ENCODE measurements at places on chromosomes 7 and 10.

DNA sequence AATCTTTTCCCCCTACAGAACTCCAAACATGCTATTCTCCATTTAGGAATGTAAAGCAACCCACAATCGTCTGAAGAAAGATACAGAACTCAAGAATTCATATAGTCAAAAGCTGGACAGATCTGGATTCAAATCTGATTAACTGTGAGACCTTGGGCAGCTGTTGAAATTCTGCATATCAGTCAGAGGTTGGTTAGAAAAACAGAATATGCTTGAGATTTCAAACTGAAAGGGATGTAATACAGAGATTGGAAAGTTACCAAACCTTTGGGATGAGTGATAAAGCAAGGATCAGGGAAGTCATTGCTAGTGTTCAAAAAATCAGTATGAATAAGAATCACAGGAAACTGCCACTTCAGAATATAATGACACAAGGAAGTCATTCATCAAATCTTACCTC lies 406.6 kb downstream of the HTR7 start:
- DNase-seq, result no peak

DNA sequence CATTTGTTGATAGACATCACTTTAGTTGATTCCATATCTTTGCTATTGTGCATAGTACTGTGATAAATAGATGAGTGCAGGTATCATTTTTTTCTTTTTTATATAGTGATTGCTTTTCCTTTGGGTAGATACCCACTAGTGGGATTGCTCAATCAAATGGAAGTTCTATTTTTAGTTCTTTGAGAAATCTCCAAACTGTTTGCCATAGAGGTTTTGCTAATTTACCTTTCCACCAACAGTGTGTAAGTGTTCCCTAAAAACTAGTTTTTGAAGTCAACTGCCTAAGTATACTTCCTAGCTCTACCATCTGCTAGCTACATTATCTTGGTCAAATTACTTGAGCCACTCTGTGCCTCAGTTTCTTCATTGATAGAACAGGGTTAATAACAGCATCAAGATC lies 31.5 kb upstream of the RSBN1L start:
- DNase-seq, result no peak

GRCh38 chr7:39838326-39838725 lies 111.7 kb upstream of the CDK13 start:
- no peak for DNase-seq

DNA sequence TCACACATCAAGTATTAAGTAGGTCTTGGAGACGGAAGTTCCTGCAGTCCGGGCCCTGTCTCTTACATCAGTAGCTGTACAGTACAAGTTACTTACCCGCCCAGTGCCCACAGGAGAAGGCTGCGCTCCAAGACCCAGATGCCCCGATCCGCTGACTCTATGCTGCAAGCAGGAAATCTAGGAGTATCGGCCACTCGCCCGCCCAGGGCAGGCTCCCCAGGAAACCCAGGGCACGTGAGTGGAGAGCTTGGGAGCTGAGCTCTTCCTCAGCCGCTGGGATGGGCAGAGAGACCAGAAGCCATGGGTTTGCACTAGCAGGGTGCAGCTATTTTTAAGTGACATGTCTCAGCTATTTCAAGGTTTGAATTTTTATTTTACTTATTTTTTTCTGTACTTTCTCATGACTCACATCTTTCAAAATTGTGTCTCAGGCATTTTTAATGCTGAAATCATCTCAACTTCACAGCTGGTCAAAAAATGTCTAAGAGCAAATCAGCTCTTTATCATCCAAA lies 1.9 kb upstream of the GPER1 start:
- no peak for DNase-seq

DNA sequence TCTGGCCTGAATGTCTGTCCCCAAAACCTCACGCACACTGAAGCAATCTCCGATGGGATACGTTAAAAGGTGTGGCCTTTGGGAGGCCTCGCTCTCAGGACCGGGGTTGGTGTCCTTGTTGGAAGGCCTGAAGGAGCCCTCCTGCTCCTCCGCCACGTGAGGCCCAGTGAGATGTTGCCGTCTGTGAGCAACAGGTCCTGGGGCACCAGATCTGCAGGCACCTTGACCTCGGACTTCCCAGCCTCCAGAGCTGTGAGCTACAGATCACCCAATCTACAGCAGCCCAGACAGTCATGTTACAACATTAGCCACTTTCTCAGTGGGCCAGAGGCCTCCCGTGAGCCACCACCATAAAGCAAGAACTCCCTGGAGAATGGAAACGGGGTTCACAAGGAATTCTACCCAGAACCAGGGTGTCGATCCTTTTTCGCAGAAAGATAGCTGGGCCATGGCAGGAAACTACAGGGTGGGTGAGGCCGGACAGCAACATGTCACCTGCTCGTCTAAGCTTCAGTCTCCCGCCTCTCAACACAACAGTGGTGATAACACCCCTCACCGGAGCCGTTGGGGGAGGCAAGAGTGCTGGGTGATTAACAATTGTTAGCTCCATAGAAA lies 87.0 kb downstream of the DIP2C start:
- DNase-seq, result no peak

DNA sequence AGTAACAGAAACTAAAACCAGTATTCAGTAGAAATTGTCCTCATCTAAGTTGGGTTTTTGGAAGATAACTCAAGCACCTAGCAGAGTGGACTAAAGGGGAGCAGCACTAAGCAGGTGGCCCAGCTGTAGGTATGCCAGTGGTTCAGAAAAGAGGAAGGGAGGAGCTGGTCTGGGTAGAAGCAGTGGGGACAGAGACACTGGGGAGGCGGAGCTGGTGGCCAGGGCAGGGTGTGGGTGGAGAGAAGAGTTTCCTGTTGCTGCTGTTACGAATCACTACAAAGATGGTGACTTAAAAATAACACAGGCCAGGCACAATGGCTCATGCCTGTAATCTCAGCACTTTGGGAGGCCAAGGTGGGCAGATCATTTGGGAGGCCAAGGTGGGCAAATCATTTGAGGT lies 136.2 kb downstream of the WDR11 start:
- no peak for DNase-seq

GRCh38 chr7:131499801-131500200 lies 56.6 kb downstream of the PODXL start:
- DNase-seq, result no peak

DNA sequence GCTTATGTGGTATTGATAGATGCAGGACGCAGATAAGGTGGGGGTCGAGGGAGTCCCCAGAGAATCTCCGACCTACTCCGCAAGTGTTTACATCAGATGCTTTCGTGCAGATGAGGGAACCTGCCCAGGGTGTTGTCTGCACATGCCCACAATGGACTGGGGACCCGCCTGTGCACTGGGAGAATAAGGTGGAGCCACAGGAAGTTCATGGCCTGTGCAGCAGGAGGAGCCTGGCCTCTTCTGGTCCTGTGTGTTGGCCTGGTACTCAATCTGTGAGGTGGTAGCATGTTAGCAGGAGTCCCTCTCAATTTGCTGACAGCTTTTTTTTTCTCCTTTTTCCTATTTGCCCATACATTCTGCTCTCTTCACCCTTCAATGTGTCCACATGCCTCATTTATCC lies 54.1 kb upstream of the AKR1C1 start:
- DNase-seq, result no peak

DNA sequence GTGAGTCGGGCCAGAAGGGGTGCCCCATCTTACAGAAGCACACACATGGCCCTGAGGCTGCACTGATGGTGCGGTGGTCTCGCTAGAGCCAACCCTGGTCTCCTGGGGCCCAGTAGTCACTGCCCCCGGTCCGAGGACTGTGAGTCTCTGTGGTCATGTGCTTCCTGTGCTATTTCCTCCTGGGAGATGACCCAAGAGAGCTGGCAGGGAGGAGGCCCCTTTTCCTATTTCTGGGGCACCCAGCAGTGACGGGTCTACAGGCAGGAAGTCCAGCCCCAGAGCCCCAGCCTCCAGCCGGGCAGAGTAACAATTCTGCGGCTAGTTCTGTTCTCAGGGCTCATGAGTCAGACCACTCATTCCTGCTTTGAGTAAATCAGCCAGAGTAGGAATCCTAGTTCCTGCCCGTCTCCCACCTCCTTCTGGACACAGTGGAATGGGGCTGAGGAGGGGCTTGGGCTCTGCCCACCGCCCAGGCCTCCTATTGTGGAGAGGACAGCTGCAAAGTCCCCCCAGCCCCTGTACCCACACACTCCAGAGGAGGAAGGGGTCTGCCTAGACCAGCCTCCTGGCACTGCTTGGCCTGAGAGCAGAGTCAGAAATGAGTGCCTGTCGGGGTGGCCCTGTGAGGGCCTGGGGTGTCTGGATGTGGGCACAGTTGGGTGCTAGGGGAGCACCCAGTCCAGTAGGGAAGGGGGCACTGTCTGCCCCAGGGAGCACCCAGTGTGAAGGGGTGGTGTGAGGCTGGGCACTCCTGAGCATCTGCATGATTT lies 80.5 kb upstream of the PPIF start:
- no peak for DNase-seq

GRCh38 chr7:127532736-127533135 lies 52.7 kb downstream of the GCC1 start:
- no peak for DNase-seq

GRCh38 chr7:125878235-125878956 lies 948.8 kb upstream of the POT1 start:
- no peak for DNase-seq

DNA sequence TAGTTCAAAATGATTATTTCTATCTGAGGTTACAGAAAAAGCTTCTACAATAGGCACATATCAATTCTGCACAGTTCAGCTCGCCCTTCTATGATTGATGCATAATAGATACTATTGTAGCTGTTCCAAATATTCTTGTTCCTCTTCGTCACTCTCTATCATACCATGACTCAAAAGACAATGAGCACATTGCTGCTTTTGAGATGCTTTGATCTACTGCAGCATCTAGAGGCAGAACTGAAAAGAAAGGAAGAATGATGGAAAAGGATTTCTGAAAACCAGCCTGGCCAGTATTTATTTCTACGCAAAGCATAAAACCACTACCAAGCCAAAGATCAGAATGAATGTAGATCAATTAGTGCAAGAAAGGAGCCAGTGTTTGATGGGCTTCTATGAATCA lies 59.3 kb upstream of the PLXDC2 start:
- DNase-seq, result no peak

GRCh38 chr7:98870807-98871491 lies 1.1 kb upstream of the TMEM130 start:
- DNase-seq, result no peak

Data from activated CD8-positive, alpha-beta memory T cell treated with anti-CD3 and anti-CD28 coated beads for 1 hour (primary cell).